T-helper 22 cell (primary cell): ENCODE measurements at places on chromosomes 12 and 14.

DNA sequence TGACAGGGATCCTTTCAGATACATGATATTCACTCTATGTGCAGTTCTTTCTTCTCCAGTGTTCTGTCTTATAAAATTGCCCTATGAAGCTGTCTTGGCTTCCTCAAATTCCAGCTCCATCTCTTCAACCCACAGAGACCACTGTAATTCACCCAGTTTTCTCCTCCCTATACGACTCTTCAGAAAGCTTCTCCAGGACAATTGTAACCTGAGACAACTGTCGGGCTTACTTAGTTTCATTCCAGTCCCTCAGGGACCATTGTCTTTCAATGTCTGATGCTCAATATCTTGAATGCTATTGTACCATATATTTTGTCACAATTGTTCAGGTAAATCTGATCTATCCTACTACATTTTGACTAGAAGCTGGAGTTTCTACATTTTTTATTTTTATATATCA is 345.3 kb downstream of the RPL10L start:
- DNase-seq, result no peak

GRCh38 chr14:54333511-54333910 is 63.3 kb upstream of the CDKN3 start:
- DNase-seq, result no peak

DNA sequence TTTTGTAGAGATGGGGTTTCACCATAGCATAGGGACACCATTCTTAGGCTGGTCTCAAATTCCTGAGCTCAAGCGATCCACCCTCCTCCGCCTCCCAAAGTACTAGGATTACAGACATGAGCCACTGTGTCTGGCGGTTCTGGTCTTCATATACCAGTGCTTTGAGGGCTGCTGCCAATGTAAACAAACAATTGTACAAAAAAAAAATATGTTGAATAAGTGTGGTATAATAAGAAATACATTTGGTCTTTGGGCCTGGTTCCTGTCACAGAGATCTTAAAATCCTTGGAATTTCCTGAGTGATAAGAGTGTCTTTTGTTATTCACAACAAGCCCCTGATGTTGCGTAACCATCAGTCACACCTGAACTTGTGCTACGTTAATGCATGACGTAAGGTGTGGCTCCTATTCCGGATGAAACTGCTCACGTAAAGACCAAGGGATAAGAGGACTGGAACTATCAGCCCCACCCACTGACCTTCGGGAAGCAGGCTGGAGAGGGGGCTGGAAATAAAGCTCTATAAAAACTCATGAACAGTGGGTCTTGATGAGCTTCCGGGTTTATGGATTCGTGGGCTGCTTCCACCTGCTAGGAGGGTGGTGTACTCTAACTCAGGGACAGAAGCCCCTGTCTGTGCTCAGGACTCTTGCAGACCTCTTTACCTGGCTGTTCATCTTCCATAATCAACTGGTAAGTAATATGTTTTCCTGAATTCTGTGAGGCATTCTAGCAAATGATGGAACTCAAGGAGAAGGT is 16.5 kb upstream of the RIMKLB start:
- no peak for DNase-seq

DNA sequence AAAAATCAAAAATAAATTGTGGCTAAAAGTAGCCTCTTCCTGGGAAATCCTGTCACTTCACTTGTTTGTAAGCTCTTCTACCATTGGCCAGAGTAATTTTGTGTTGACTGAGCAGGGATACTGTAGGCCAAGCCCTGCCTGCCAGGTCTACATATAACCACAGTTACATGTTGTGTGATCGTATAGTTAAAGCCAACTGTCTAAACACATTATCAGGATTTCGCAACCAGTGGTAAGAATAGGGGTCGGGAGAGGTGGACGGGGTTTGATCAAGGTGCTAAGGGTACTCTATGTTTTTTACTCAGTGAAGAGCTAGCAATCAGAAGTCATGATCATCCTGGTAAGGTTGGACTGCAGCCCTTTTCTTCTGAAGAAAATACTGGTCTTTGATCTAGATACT is 13.4 kb downstream of the ANKRD13A start:
- no peak for DNase-seq

DNA sequence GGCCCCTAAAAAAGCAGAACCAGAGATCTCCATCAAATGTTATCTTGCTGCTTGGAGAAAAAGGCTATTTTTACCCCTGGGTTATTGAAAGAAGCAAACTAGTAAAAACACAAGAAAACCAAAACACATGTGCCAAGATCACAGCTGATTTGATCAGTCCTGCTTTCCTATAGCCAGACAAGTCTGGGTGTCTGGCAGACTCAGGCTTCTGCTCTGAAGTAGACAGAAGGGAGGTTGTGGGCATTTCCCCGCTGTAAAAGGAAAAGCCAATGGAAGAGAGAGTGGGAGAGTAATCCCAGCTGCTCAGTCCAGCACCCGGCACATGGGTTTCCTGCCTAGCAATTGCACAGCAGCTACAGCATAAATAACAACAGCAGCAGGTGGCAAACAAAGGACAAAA is 177.9 kb downstream of the PHLDA1 start:
- no peak for DNase-seq

- no peak for DNase-seq
Measured at GRCh38 chr12:5982106-5982505, 37.0 kb upstream of the ANO2 start.

- no peak for DNase-seq
Measured at GRCh38 chr12:46087916-46088439, 97.6 kb upstream of the SCAF11 start.

GRCh38 chr14:100104523-100105300 is 39.5 kb downstream of the EVL start:
- DNase-seq, result no peak
